ENCODE measurements at places on chromosomes 11 and 22.

DNA sequence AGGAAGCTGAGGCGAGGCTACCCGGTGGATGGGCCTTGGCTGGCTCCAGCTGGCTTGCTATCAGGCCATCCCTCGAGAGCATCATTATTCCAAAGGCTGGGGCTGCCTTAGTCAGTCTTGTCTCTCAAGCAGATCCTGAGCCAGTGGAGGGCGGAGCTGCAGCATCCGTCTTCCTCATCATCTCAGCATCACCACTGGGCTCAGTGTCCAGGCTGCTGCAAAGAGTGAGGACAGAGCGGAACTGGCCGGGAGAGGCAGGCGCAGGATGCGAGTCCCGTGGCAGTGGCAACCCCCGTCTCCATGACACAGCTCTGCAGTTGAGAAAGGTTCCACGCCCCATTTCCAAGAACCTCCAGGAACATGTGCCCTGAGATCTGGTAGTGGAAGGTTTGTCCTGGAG is 4.4 kb downstream of the TP53I11 start:
- no peak for DNase-seq

DNA sequence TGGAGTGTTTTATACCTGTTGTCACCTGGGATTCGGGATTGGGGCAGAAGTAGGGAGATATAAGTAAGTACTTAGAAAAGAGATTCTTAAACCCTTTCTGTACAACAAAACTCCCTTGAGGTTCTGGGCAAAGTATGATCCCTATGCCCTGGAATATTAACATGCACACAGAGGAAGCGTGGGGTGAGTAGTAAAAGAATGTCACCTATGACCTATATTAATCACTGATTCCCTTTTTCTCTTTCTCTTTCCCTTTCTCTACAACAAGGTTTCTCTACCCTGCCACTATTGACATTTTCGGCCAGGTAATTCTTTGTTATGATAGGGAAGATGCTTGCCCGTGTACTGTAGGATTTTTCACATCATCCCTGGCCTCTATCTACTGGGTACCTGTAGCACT is 209.7 kb upstream of the PLET1 start:
- DNase-seq, result no peak

DNA sequence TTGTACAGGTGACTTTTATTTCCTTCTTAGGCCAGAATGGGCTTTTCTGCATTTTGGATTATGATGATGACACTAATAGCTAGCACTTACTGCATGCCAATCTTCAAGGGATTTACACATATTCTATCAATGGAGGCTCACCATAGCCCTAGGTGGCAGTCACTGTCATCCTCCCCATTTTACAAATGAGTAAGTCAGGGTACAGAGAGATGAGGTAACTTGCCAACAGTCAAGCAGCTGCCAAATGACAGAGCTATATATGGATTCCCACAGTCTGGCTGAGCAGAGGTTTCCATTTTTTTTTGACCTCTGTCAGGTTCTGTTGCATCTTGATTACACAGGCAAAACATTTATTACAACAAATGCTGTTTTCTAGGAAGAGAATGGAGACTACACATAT is 23.8 kb upstream of the C11orf96 start:
- no peak for DNase-seq

DNA sequence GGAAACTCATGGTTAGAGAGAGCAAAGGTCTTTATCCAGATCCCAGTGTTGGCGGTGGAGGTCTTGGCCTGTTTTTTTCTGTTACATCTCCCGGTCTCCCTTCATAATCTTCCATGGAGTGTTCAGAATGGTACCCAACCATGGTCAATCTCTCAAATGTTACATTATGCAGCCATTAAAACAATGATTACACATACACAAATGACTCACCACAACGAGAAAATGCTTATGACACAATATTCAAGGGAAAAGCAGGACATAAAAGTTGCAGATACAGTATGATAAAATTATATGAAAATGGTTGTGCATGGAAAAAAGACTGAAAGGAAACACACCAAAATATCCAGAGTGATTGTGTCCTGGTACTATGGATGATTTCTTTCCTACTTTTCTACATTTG is 17.8 kb upstream of the CSNK1E start:
- DNase-seq, result no peak

DNA sequence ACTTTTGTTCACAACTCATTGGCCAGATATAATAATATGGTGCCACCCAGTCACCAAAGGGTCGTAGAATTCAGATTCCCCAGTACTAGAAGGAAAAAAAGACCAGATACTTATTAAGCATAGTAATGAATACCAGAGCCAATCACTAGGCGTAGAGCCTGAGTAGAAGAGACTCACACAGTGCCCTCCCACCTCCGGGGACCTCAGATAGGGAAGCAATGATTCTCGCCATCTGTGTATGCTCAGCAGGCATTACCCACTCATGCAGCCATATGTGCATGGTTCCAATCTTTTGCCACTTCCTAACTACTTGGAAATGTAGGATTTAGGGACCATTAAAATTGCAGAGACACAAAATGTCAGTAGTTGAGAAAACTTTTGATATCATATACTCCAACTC is 85.3 kb downstream of the C11orf87 start:
- DNase-seq, result no peak

- DNase-seq, result peak; percentile 75
Observed at GRCh38 chr22:21568347-21569075, 997 bp downstream of the UBE2L3 start.

All from spleen (tissue), 13 donors.